ENCODE measurements at places on chromosomes 3 and 15.

DNA sequence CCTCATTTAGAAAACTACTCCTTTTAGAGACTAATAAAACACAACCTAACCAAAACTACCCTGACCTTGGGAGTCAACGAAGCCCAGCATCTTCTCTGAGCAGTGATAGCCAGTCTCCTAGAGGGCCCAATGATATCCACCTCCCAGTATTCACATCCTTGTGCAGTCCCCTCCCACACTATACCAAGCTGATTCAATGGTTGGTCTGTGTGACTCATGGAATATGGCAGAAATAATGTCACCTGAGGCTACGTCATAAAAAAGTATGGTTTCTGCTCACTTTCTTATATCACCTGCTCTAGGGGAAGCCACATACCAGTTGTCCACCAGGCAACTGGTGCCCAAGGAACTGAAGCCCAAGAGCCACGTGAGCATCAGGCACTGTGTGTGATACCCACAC, 21.4 kb upstream of the USF3 start:
- DNase-seq: no peak

- no peak for DNase-seq
Measured at GRCh38 chr3:38916706-38917105, 100.7 kb upstream of the SCN10A start.

- no peak for DNase-seq
Measured at GRCh38 chr3:191383124-191383523, 52.8 kb upstream of the UTS2B start.

DNA sequence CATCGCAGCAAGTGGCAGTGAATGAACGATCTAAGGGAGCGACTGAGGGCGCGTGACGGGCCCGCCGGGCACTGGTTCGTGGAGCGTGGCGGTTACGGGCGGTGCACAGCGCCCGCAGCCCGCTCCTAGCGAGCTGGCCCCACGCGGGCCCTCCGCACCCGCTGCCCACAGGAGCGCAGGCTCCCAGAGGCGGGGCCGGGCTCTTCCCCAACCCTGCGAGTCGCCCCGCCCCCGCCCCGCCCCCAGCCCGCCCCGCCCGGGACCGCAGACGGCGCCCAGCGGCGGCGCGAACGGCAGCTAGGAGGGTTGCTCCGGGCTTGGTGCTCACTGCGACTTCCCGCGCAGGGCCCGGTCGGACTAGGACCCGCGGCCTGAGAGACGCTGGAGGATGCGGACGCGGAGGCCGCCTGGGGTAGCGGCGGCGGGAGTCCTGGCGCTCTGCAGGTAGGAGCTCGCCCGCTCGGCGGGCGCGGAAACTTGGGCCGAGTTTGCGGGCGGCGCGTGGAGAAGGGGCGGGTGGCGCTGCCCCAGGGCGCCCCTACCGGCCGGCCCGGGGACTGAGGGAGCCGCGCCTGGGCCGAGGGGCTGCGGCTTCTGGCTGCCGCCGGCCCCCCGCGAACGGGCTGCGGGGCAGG, at the start of gene C15orf39:
C15orf39 (plus strand) TSS at position 267 of the 635 bp plus-strand sequence. CDS start 4,167 bp downstream, outside the sequence.
- peak; percentile 57 for DNase-seq

- DNase-seq: no peak
Measured at GRCh38 chr3:65004306-65004705, 316.5 kb upstream of the ADAMTS9 start.

DNA sequence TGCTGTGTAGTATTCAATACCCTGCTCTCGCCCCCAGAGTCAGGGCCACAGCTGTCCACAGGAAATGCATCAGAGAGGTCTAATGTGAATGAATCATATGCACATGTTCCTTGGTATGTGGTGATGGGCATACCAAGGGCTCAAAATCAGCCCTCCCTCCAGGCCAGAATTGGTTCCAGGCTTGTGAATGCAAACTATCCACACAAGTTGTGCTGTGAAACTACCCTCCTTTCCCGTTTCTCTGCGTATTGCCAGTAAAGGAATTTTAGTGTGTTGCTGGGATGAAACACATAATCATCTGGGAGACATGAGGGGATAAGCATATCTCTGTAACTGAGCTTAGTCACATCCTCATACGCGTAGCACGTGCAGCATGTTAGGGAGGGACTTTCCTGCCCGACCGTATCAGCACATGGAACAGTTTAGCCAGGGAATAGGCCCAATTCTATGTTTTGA, 9.2 kb upstream of the MME start:
- DNase-seq: no peak

- DNase-seq: no peak
Measured at GRCh38 chr3:66582721-66583423, 82.0 kb upstream of the LRIG1 start.

GRCh38 chr3:55646121-55646520, 159.0 kb upstream of the WNT5A start:
- DNase-seq: no peak

GRCh38 chr15:24940236-24940635, 14.6 kb upstream of the SNRPN start:
- no peak for DNase-seq

DNA sequence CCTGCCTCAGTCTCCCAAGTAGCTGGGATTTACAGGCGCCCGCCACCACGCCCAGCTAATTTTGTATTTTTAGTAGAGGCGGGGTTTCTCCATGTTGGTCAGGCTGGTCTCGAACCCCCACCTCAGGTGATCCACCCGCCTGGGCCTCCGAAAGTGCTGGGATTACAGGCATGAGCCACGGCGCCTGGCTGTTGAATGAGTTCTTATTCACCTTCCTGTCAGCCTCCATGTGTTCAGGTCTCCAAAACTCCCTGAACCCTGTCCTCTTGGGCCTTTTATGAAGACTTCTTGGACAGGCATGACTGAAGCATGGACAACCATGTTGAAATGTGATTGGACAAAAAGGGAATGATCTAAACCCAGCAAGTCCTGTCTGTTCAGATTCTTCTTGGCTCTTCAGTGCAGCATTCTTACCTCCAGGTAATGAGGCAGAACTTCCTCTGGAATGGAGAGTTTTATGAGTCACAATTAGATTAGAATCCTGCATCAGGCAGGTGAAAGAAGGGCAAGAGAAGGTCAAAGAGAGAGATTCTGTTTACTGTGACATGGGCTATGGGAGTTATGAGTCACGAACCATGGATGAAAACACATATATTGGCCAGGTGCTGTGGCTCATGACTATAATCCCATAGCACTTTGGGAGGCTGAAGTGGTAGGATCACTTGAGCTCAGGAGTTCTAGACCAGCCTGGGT, 23.1 kb upstream of the EIF4A2 start:
- no peak for DNase-seq

DNA sequence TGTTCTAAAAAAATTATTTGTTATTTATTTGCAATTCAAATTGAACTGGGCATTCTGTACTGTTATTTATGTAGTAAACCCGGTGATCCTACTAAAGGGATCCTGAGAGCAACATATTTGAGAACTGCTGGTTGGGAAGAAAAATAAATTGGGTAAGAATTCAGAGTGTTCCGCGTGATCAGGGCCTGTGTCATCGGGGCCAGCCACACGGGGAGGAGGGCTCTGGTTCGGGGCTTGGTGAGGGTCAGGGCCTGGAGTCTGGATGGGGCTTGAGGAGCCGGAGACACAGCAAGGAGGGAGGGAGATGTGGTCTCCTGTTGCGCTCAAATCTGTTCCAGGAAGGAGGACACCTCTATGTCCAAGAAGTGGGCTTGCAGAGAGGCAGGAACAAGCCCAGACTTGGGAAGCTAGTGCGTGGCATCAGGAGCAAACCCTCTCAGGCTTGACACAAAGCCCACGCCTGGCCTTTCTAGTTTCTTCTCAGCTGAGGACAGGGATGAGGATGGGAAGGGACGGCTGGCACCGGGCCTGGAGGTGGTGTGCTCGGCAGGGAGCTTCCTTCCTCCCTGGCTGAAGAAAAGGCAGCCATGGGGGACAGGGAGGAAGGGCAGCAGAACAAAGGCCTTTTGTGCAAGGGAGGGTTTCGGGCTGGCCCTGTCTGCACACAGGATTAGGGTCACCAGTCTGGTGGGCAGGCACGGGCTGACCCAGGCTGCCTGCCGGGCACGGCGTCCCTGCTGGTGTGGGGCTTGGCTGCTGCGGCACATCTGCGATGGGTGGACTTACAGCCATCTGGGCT, 22.9 kb upstream of the FBLN2 start:
- no peak for DNase-seq

DNA sequence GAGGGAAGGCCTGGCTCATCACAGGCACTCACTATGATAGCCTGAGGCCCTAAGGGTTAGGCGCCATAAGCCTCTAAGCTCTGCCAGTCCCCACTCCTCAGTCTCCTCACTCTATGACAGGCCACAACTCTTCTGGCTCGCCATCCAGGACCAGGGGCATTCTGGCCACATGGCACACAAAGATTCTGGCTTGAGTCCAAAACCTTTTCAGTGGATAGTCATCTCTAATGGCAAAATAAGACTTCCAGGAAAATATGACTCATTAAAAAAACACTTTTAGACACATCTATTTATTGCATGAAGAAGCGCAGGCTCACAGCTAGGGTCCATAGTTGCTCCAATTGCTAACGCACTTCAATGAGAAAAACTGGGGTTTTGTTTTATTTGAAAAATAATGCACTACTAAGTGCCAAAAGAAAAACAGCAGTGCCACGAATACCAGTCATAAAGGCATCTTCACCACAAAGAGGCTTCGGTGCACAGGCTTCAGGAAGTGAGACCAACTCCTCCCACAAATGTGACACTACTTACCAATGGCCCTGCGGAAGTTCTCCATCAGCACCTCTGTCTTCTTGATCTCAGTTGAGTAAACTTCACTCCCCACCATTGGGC, 11.1 kb downstream of the RUVBL1 start:
- DNase-seq: no peak

DNA sequence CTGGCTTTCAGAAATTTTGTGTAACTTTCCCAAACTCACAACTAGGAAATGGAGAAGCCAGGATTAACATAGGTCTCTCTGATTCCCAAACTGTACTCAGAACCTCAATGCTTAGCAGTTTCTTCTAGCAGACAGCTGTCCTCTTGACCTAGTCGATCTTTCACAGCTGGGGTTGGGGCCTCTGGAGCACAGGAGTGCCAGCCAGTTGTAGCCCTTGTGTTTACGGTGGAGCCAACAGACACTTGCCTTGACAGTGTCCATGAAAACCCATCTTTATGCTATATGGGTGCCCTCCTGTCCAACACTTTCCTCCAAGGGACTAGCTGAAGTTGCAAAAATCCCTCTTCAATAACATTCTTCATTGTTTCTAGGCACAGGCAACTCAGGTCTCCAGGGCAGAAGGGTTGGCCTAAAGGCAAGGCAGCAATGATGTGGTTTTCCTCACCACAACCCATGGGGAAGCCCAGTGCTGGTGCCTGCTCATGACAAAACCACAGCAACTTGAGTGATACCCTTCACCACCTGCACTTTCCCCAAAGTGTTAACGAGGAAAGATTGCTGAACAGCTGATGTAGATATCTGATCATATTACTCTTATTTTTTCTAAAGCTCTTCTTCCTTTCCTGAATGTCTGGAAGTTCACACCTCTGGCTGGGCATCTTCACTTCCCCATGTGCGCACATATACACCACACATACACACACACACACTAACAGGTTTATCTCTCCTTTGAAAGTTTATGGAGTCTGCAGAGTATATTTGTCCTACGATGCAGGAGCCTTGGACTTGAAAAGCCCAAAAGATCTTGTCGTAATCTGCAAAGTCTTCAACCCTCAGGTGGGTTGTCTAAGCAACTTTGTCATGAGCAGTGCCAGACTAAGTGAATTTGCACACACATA, 11.0 kb upstream of the KNG1 start:
- no peak for DNase-seq

- DNase-seq: no peak
Measured at GRCh38 chr15:80698676-80699075, 3.6 kb downstream of the ABHD17C start.

GRCh38 chr3:185992831-185993374, 55.1 kb upstream of the TRA2B start:
- no peak for DNase-seq

DNA sequence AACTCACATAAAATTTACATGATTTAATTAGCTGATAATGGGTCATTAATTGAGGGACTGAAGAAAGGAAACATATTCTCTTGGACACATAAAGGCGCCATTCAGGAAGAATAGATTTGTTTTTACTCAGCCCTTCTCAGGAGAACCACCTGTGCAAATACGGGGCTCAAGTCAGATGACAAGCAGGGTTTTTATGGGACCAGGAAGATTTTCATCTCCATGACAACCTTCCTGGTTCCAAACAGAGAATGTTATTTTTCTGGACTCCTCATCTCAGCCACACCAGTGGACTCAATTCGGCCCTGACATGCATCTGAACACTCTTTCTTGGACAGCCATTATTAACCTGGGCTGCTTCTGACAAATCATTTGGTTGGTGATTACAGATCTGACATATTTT, 120.5 kb downstream of the PDZRN3 start:
- peak; percentile 70 for DNase-seq

- no peak for DNase-seq
Measured at GRCh38 chr3:187783098-187783497, 37.8 kb upstream of the BCL6 start.

DNA sequence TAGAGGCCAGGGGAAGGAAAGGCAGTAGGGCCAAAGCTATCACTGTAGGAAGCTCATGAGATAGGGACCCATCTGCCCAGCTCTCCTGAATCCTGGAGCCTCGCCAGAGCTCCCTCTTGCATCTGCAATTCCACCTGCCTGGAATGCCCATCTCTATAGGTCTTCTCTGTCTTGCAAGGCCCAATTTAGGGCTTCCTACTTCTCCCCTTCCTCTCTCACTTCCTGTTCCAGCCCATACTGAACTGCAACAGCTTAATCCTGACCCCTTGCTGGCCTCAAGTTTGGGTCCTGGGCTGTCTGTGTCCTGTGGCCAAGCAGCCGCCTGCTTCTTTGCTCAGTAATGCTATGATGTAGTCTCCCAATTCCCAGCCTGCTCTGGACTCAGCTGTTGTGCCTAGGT, 3.6 kb upstream of the PTPN23 start:
- DNase-seq: no peak

DNA sequence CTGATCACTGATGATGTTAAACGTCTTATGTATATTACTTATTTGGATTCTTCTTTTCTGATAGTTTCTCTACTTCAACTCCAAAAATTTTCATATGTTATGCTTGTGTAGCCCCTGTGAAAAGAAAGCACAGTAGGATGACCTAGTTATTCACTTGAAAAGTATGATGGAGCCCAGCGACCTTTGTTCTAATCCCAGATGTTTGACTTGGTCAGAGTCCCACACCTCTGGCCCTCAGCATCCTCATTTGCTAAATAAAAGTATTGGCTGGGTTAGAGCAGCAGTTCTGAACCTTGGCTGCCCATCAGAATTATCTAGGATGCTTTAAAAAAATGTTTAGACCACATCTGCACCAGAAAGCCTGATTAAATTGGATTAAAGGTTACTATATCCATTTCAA, 173.7 kb downstream of the ATG7 start:
- DNase-seq: no peak

DNA sequence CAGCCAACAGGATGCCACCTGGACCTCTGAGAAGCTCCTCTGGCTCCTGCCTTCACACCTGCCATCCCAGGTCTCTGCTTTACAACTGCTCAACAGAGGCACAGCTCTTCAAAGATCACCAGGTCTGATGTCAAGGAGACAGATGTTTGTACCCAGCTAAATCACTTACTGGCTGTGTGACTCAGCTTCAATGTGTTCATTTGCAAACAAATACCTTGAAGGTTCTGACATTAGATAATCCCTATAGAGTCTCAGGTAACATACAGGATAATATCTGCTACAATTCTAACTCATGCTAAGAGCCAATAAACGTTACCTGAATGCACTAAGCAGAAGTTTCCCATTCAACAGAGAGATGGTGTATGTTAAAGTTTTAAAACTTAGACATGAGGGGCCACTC, 163.4 kb upstream of the IGF1R start:
- no peak for DNase-seq

Measured in NCI-H1048 (cell line).